ENCODE measurements at places on chromosomes 7 and 10. TPM values are rescaled to one million over a fixed set of nuclear protein-coding genes. Genes with fewer than 3 reads are reported as not detected.

ARHGEF35 gene
- polyA plus RNA-seq = 46.1 TPM

CRHR2 gene
- polyA plus RNA-seq = not detected

PPP1R9A gene
- polyA plus RNA-seq = 0.89 TPM

PAOX gene
- 40.8 TPM for polyA plus RNA-seq

GHRHR gene
- 0.07 TPM for polyA plus RNA-seq

SPDYE6 gene
- not detected for polyA plus RNA-seq

CHAT gene
- 0.85 TPM for polyA plus RNA-seq

ANKRD2 gene
- polyA plus RNA-seq = 0.04 TPM

UPK3B gene
- polyA plus RNA-seq = 2.2 TPM

GRCh38 chr7:142602756-142603155 lies 146.5 kb upstream of the PRSS1 start:
- no peak for DNase-seq

DNA sequence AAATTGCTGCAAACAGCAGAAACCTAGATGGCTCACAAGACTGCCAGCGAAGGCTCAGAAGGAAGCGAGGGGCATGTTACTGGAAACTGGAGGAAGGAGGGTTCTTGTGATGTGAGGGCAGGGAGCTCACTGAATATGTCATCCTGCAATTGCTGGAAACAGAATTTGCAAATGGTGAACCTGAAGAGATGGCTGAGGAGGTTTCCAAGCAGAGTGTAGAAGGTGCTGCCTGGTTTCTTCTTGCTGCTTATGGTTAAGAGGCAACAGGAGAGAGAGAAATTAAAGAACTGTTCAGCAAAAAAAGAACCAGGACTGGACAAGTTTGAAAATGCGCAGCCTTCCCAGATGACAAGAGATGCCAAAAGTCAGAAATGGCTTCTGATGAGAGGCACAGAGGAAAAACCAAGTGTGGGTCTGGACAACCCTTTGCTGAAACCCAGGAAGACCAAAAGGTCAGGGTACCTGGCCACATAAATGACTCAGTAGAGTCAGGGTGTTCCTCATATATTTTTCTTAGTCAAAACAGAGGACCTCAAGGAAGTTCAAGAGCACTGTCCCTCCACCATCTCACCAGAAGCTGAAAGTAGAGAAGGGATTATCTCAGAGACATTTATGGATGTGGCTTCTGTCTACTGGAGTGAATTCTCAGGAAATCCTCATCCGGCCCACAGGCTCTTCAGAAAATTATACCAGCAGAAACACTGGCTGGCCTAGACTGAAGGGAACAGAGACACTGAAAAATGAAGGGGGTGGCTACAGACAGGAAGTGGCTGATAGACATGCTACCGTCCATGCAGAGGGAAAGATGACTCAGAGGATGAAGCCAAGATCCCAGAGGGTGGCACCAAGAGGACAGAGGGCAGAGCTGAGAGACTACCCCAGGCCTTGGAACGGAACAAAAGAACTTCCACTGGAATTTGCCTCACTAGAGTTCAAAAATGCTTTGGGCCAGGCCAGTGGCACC lies 10.1 kb downstream of the PAPOLB start:
- DNase-seq = no peak

- DNase-seq = no peak
Observed at GRCh38 chr7:81503336-81503735, 266.5 kb downstream of the HGF start.

GRCh38 chr7:69109246-69109645 lies 489.0 kb upstream of the AUTS2 start:
- no peak for DNase-seq

DNA sequence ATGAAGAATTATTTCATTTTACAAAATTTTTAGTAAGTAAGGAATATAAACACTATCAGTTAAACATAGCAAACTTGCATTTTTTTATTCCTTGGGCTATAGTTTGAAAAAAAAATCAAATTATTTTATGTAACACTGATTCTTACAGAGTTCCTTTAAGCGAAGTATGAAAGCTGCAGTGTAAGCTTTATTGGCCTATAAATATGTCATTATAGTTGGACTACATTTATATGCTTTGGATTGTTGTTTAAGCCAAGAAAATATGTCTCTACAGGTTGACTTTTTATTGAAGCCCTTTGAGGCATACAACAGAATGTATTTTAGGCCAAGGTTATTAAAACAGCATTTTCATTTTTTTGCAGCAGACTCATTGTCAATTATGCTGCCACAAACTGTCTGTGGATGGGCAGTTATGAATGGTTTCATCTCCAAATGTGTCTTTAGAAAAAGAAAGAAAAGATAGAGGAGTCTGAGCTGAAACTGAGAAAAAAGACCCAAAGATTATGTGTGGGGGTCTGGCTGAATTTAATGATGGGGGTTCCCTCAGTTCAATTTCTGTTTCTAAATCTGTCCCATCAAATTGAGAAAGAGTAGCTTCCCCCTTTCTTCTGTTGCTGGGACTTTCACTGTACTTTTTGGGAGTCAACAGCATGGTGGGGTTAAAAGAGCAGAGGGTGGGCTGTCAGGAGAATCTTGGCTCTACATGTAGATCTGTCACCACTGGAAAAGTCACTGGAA lies 43.1 kb downstream of the ARID5B start:
- DNase-seq = no peak

GRCh38 chr7:132511387-132511786 lies 64.9 kb downstream of the PLXNA4 start:
- no peak for DNase-seq

- DNase-seq = no peak
Observed at GRCh38 chr7:154505362-154505761, 453.2 kb downstream of the DPP6 start.

- peak; percentile 28 for DNase-seq
Observed at GRCh38 chr7:79598351-79598750, 144.9 kb upstream of the MAGI2 start.

- no peak for DNase-seq
Observed at GRCh38 chr10:79449181-79450146, 4.0 kb upstream of the ZCCHC24 start.

DNA sequence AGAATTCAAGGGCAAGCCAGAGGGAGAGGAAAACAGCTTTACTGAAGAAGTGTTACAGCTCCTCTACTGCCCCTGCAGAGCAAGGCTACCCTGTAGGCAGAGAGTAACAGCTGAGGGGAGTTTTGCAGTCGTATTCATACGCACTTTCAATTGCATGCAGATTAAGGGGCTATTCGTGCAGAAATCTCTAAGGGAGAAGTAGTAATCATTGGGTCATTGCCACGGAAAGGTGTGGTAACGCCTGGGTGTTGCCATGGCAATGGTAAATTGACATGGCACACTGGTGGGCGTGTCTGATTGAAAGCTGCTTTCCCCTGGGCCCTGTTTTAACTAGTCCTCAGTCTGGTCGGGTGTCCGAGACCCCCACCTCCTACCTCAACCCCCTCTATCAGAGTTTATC lies 227.2 kb downstream of the NSUN6 start:
- DNase-seq = no peak

DNA sequence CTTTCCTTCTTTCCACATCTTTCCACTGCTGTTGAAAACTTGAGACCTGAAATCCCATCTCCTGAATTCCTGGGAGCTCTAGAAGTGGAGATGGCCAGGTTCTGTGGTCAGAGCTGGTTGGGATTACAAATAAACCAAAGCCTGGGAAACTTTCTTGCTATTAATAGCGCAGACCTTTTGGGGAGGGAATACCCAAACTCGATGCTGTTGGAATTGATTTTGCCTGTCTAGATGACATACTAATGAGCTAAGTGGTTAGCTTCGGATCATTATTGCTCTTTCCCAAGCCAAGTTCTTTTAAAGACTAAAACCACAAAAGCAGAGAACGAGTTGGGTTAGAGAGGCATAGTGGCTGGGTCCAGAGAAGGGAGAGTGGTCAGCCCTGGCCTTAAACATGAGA lies 76.6 kb downstream of the TCF7L2 start:
- no peak for DNase-seq

GRCh38 chr7:51229620-51230323 lies 86.8 kb downstream of the COBL start:
- DNase-seq = no peak

- DNase-seq = peak; percentile 78
Observed at GRCh38 chr10:3828404-3829155, 43.6 kb upstream of the KLF6 start.

GRCh38 chr7:88337572-88337971 lies 30.9 kb upstream of the STEAP4 start:
- DNase-seq = no peak

DNA sequence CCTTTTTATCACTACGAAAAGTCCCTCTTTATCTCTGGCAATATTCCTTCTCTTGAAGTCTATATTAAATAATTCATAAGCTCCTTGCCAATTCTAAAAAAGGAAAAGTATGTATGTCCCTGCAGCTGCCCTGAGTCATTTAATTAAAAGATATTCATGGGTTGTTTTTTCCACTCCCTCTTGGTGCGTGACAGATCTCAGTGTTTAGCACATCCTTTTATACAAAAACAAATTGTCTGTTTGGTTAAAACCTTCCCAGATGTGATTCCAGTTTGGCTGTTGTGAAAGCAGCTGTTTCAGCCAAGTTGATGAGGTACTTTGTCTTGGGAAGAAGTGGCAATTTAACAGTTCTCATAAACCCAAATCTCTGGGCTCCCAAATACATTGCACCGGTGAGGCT lies 33.8 kb upstream of the PRLHR start:
- DNase-seq = no peak

- no peak for DNase-seq
Observed at GRCh38 chr7:74193054-74193453, 16.8 kb upstream of the LAT2 start.

GRCh38 chr10:103281753-103282152 lies 4.8 kb downstream of the INA start:
- no peak for DNase-seq

- DNase-seq = peak; percentile 75
Observed at GRCh38 chr7:140049339-140050024, 13.3 kb downstream of the PARP12 start.

DNA sequence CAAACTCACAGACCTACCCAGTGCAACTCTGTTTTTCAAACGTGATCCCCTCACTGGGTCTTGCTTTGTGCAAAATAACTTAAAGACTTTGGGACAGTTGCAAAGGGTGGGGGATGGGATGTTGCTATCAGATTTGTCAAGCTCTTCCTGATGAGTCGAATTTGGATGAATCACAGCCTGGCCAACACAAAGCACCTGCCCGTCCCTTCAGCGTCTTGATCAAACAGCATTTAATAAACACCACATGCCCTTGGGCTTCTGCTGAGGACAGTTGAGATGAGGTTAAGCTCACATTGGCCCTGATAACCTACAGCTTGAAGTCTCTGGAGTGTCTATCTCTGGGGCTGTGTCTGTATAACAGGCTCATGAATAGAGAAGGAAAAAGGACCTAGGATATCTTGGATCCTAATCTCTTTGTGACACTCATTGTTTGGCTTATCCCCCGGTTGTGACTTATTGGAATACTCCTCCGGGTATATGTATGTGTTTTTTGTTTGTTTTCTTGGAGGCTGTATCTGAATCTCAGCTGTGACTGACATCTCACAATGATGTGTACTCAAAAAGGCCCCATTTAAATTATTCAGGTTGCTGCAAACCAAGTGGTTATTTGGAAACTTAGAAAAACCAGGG lies 132.6 kb upstream of the NAMPT start:
- no peak for DNase-seq

DNA sequence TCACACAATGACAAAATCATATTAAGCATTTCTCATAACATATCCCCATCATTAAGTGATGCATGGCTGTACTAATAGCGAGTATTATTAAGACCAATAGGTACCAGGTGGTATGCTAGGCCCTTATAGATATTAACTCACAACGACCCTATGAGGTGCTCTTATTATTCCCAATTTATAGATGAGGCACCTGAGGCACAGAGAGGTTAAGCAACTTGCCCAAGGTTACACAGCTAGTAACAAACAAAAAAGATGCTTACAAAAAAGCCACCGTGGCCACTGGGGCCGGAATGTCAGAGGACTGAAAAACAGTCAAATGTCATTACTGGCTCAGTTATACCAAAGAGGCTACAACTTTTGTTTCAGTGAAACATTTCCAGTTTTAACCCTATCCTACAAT lies 96.0 kb downstream of the OR13A1 start:
- DNase-seq = no peak

DNA sequence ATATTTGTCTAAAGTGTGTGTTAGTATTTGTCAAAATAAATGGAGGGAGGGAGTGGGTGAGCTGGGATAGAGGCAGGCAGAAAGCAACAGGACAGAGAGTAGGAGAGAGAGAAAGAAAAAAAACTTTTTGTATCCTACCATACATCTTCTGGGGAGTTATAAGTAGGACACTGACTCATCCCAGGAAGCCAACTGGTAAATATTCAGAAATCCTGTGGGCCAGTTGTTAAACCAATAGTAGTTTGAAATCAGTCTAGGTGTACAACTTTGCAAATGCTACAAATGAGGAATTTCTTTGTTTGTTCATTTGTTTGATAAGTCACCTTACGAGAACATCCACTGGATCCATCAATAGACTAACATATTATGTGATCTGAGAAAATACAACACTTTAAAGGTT lies 980.9 kb downstream of the GATA3 start:
- DNase-seq = no peak

DNA sequence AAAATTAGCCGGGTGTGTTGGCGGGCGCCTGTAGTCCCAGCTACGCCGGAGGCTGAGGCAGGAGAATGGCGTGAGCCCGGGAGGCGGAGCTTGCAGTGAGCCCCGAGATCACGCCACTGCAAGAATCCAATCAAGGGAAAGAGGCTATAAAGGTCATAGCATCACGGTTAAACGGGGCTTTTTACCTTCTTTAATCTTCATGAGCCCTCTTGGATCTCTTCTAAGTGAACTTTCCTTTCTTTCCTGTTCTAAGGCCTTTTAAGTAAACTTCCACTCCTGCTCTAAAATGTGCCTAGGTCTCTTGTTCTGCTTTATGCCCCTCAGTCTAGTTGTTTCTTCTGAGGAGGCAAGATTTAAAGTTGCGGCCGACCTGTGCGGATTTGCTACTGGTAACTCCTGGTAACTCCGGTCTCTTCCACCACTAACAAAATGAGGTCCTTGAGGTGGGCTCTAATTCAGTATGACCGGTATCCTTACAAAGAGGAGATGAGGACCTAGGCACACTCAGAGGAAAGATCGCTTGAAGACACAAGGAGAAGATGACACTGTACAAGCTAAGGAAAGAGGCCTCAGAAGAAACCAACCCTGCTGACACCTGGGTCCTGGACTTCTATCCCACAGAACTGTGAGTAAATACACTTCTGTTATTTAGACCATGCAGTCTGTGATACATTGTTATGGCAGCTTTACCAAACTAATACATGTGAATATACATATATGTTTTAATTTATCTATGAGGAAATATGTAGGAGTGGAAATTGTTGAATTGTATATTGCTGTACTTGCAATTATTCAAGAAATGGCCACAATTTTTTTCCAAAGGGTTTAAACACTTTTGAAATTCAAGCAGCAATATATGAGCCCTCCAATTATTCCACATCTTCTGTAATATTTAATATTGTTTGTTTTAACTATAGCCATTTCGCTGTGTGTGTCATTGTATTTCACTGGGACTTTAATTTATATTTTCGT lies 331.5 kb upstream of the CNTNAP2 start:
- no peak for DNase-seq

- DNase-seq = peak; percentile 23
Observed at GRCh38 chr10:31836569-31837406, 91.8 kb downstream of the ARHGAP12 start.

DNA sequence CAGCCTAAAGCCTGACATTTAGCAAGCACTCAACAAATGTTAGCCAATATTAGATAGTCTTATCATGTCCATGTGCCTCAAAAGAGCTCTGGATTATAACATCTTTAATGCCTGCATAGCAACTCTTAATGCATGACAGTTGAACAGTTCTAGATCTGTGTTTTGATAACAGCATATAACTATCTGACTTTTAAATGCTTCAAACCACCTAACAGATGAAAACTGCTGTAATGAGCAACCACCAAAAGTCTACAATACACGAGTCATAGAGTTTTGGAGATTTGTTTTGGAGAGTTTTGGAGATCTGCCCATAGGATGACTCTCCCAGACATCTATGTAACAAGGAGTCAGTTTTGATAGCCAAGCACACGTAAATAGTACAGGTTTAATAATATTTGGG lies 227.3 kb downstream of the TWIST1 start:
- DNase-seq = no peak

Measured in small intestine (tissue), 16 donors.